ENCODE measurements at places on chromosomes 6 and 20.
A peak's percentile ranks its signal among the peaks of the same experiment; 100 is the strongest.

DNA sequence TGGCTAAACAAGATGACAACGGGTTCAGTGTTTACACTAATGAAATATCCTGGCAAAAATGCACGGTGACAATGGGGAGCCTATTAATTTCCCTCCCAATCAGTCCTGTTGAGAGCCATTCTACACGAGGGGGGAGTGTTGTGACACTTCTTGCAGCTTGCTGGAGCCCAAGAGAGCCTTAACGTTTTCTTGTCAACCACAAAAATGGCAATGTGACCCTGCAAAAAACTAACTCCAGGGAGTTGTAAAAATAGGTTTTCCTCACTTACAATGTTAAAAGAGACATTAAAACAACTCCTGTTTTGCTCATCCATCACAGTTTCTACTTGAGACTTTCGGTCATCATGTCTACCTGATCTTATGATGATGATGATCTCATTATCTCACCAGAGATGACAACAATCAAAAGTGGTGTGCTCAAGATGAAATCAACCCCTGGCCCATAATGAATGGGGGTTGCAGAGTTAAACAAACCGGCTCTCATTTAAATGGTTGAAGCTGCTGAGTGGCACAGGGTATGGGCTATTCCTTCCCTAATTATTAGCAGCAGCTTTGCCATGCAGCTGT, 57.9 kb downstream of the GJA10 start:
- no peak for DNase-seq

DNA sequence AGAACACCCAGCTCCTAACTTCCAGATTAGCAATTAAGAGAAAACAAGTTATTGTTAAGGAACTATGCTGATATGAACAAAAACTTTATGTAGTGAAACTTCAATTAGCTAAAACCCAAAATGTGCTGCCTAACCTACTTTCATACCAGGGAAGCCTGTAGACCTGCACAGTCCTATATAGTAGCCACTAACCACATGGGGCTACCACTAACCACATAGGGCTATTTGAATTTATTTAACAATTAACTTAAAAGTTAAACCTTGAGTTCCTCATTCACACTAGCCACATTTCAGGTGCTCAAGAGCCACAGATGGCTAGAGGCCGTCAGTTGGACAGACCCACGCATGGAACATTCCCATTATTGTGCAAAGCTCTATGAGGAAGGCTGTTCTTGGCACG, 72.4 kb upstream of the LAMP5 start:
- DNase-seq, result no peak

DNA sequence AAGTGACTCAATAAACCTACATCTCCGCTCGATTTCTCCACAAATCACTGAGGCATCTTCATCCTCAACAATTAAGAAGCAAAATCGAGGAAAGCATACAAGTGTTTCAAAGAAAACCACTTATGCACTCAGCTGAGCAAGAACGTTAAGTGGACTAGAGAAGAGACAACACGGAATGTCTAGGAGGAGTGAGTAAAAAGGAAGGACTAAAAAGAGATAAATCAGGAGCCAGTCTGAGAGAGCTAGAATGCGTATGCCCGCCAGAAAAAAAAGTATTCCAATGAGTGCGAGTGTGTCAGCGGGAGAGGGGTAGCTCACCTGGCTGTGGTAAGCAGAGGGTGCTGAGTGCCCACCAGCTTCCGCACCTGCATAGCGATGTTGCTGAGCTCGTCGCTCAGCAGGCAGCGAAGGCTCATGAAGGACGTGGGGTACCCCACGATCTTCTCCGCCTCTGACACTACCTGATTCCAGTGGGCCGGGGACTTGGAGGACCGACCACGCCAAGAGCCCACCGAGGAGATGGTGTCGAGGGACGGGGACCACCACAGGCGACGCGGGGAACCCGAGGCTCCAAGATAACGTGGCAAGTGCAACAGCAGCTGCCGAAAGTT, 587 bp downstream of the PDSS2 start:
- peak; percentile 4 for DNase-seq

DNA sequence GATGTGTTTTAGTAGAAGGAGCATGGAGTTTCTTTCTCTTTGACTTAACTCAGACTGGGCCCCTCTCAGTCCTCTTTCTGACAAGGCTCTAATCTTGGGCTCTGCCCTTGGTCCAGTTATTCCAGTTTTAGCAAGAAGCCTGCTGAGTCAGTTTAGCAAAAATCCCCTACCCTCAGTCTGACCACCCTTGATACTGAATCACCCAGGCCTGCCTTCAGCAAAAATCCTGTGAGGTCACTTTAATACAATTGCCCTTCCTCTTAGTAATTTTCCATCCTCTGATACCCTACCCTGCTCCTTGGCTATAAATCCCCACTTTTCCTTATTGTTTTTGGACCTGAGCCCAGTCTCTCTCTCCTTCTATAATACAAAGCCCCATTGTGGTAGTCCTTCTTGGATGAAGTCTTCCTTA, 326.7 kb upstream of the NOX3 start:
- no peak for DNase-seq

GRCh38 chr6:91433660-91434534, 847.0 kb upstream of the MAP3K7 start:
- DNase-seq, result no peak

All from stimulated activated CD8-positive, alpha-beta memory T cell treated with anti-CD3 and anti-CD28 coated beads, Interleukin-7, amount 100 ng/mL, for 1 hour (primary cell).